ENCODE measurements at places on chromosomes 4 and X. TPM values are rescaled to one million over a fixed set of nuclear protein-coding genes. Genes with fewer than 3 reads are reported as not detected.

CENPVL2 gene
- polyA plus RNA-seq: 0.35 TPM

SPIN2B gene
- 20.4 TPM for polyA plus RNA-seq

MTMR1 gene
- 6.8 TPM for polyA plus RNA-seq

USP51 gene
- 2.5 TPM for polyA plus RNA-seq

TMPRSS11D gene
- polyA plus RNA-seq: not detected

FGF5 gene
- 1.8 TPM for polyA plus RNA-seq

FHDC1 gene
- 0.22 TPM for polyA plus RNA-seq

CSAG2 gene
- polyA plus RNA-seq: not detected

ANXA10 gene
- polyA plus RNA-seq: not detected

WAS gene
- not detected for polyA plus RNA-seq

CSN3 gene
- polyA plus RNA-seq: not detected

SRPX2 gene
- not detected for polyA plus RNA-seq

SH3RF1 gene
- polyA plus RNA-seq: 1.8 TPM

DCAF12L2 gene
- not detected for polyA plus RNA-seq

UGT2B7 gene
- polyA plus RNA-seq: not detected

SLC2A9 gene
- polyA plus RNA-seq: not detected

SUV39H1 gene
- polyA plus RNA-seq: 0.32 TPM

GLRA2 gene
- polyA plus RNA-seq: 0.97 TPM

AMTN gene
- not detected for polyA plus RNA-seq

GUCY1B1 gene
- polyA plus RNA-seq: 81.6 TPM

GPR78 gene
- not detected for polyA plus RNA-seq

GAGE12J gene
- not detected for polyA plus RNA-seq

SUPT20HL1 gene
- polyA plus RNA-seq: not detected

MAGEC1 gene
- not detected for polyA plus RNA-seq

GPRIN3 gene
- 0.83 TPM for polyA plus RNA-seq

SLITRK2 gene
- 50.3 TPM for polyA plus RNA-seq

DCX gene
- polyA plus RNA-seq: 0.03 TPM

EVC2 gene
- polyA plus RNA-seq: 0.21 TPM

USP27X gene
- polyA plus RNA-seq: 1.1 TPM

ARSJ gene
- 0.85 TPM for polyA plus RNA-seq

CHM gene
- 117 TPM for polyA plus RNA-seq

PLP1 gene
- polyA plus RNA-seq: 43.0 TPM

PAK3 gene
- polyA plus RNA-seq: 23.9 TPM

CTAG1A gene
- polyA plus RNA-seq: not detected

ZNF518B gene
- 5.1 TPM for polyA plus RNA-seq

MAGEA10 gene
- polyA plus RNA-seq: not detected

PNMA6F gene
- not detected for polyA plus RNA-seq

GLUD2 gene
- polyA plus RNA-seq: 2.1 TPM

FREM3 gene
- 0.32 TPM for polyA plus RNA-seq

GAGE12H gene
- not detected for polyA plus RNA-seq

SH2D1A gene
- polyA plus RNA-seq: not detected

GPR82 gene
- polyA plus RNA-seq: 0.42 TPM

RASL11B gene
- 12.6 TPM for polyA plus RNA-seq

CXCL3 gene
- polyA plus RNA-seq: not detected

MMRN1 gene
- polyA plus RNA-seq: not detected

ZNF732 gene
- not detected for polyA plus RNA-seq

RAB39B gene
- 22.1 TPM for polyA plus RNA-seq

PLAC1 gene
- not detected for polyA plus RNA-seq

H2BW1 gene
- polyA plus RNA-seq: not detected

C1QTNF7 gene
- not detected for polyA plus RNA-seq

TEX11 gene
- polyA plus RNA-seq: not detected

NOX1 gene
- polyA plus RNA-seq: 0.13 TPM

C4orf36 gene
- not detected for polyA plus RNA-seq

TCEAL7 gene
- polyA plus RNA-seq: 45.5 TPM

ZNF711 gene
- 24.8 TPM for polyA plus RNA-seq

FRAS1 gene
- polyA plus RNA-seq: 8.4 TPM
